Smooth muscle cell of bladder (primary cell): ENCODE measurements at places on chromosomes 11 and 22. TPM values are rescaled to one million over a fixed set of nuclear protein-coding genes. Genes with fewer than 3 reads are reported as not detected.

The OR8A1 gene
- total RNA-seq = not detected in 2 replicates

The MYEOV gene
- 0.74 and 1.00 TPM in 2 replicates for total RNA-seq

The SLC22A25 gene
- not detected in 2 replicates for total RNA-seq

The TMEM109 gene
- total RNA-seq = 17.8 and 21.1 TPM in 2 replicates
